ENCODE measurements at places on chromosomes 13 and 19. TPM values are rescaled to one million over a fixed set of nuclear protein-coding genes. Genes with fewer than 3 reads are reported as not detected.
A peak's percentile ranks its signal among the peaks of the same experiment; 100 is the strongest.

DNA sequence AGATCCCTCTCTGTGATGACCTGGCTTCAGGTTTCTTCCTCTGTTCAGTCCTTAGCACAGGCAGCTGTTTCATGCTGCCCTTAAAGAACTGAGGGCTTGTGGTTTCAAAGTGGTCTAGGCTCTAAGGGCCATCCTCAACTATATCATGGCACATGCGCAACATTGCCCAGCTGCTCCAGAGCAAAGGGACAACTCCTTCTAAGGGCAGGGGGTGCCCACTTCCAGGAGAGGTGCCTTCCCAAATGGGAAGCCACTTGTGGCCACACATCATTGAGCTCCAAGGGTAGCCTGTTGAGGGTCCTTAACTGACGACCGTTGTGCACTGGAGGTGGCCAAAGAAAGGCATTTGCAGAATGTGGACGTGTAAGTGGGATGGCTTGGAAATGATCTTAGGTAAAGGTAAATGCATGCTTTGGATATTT is 7.3 kb downstream of the GPR183 start:
- no peaks in the 10 kb centered on the region for H3K4me1 ChIP-seq
- H3K27me3 ChIP-seq: peaks cover 1% of the 10 kb centered on the region
- no peak overlapping the region for H3K4me3 ChIP-seq
- H3K36me3 ChIP-seq: no peaks in the 10 kb centered on the region
- DNase-seq: no peak

DNA sequence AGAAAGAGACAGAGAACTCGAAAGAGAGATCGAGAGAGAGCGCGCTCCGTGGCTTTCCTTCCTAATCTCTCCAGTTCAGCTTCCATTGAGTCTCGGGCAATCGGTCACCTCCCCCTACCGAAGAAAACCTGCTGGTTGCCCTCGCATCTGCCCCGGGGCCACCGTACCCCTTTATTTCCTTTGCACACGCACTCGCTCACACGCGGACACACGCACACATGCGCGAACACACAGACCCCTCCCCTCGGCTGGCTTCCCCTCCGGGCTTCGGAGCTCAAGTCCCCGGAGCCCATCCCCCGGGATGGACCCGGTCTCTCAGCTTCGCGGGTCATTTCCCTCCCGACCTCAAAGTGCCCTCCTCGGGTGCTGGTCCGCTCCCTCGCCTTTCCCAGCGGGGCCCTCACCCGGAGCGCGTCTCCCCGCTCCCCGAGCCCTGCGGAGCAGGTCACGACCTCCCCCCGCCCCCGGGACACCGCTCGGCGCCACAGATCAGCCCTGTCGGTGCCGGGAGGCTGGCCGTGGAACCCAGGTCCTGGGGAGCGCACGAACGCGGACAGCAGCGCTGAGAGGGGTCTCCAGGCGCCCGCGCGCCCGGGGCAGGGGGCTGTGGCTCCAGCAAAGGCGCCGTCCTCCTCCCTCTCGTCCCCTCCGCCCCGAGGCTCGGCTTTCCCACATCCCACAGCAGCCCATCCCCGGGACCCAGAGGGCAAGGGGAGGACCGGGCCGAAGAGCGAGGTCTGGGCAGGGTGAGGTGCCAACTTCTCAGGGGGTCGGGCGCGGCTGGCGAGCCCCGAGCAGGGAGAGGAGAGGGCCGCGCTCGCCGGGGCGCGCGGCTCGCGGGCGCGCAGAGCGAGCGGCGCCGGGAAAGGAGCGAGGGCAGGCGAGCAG is 1.8 kb downstream of the DACH1 start:
- H3K27ac ChIP-seq: peak overlapping the region; percentile 85
- DNase-seq: peak; percentile 40
- H3K36me3 ChIP-seq: peaks cover 23% of the 10 kb centered on the region
- H3K4me1 ChIP-seq: peaks cover 38% of the 10 kb centered on the region
- H3K4me3 ChIP-seq: peak overlapping the region; percentile 99
- peaks cover 13% of the 10 kb centered on the region for H3K27me3 ChIP-seq

IZUMO4 gene
- 8.9 TPM for total RNA-seq

DNA sequence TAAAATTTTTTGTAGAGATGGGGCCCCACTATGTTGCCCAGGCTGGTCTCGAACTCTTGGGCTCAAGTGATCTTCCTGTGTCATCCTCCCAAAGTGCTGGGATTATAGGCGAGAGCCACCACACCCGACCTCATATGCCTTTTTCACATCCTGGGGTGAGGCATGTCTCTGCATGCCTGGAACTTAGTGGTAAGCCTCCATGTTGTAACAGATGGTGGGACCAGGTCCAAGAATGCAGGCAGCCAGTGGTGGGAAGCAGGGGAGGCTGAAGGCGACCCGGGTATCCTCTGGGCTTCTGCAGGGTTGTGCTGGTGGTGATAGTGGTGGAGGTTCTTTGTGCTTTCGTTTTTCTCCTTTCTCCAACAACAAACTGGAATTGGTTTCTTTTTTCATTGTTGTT is 30.1 kb upstream of the CCDC124 start:
- no peak overlapping the region for H3K27ac ChIP-seq
- DNase-seq: no peak

- H3K4me3 ChIP-seq: no peak overlapping the region
- H3K4me1 ChIP-seq: peaks cover 8% of the 10 kb centered on the region
Observed at GRCh38 chr13:27569405-27569804, 50.9 kb downstream of the LNX2 start.

CCDC159 gene
- total RNA-seq: 22.3 TPM

- H3K4me1 ChIP-seq: no peaks in the 10 kb centered on the region
- no peaks in the 10 kb centered on the region for H3K36me3 ChIP-seq
- no peak overlapping the region for H3K4me3 ChIP-seq
- no peak for DNase-seq
- H3K27me3 ChIP-seq: no peaks in the 10 kb centered on the region
Observed at GRCh38 chr13:68019901-68020300, 789.8 kb upstream of the PCDH9 start.

GRCh38 chr19:14467816-14468215 is 7.3 kb downstream of the PTGER1 start:
- peaks cover 1% of the 10 kb centered on the region for H3K4me1 ChIP-seq
- no peak for DNase-seq
- H3K27me3 ChIP-seq: peaks cover 13% of the 10 kb centered on the region
- H3K27ac ChIP-seq: peak overlapping the region; percentile 18
- H3K4me3 ChIP-seq: no peak overlapping the region

DNA sequence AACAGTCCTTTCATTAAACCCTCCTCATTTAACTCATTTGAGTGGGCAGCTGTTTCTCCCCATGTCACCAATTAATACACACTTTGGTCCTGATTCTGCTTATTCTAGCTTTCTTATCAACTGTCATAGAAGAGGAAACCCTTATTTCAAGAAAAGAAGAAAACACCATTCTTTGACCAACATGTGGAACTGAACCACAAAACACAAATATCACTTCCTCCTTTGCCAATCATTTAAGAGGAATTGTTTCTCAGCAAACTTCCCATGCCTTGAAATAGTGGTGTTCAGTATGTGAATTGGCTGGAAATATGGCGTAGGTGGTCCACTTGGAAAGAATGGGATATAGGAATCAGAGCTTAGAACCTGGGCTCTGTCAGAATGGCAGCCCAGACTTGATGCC is 20.4 kb downstream of the MBD3L2B start:
- H3K36me3 ChIP-seq: peaks cover 10% of the 10 kb centered on the region
- no peak overlapping the region for H3K27ac ChIP-seq
- H3K4me3 ChIP-seq: peak overlapping the region; percentile 9
- DNase-seq: no peak
- peaks cover 1% of the 10 kb centered on the region for H3K27me3 ChIP-seq
- H3K4me1 ChIP-seq: no peaks in the 10 kb centered on the region

SIGLEC8 gene
- total RNA-seq: not detected

- no peaks in the 10 kb centered on the region for H3K27me3 ChIP-seq
- DNase-seq: no peak
Observed at GRCh38 chr13:47289567-47289966, 392.7 kb upstream of the HTR2A start.

TINCR gene
- total RNA-seq: 0.33 TPM

DNA sequence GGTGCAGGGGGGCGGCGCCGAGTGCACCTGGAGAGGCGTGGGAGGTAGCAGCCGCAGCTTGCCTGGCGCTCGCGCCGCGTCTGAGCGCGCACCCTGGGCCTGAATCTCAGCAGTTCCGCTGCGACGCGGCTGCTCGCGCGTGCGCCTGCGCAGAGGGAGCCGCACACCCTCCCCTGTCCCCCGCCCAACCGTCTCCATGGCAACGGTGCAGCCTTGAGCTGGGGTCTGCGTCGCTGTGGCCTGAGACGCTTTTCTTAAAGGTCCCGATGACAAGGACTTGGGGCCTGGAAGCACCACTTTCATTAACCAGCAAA is at the start of gene PNMA8B:
TSS of gene PNMA8B (minus strand) at position 82 of the 314 bp plus-strand sequence. CDS start 402 bp downstream, outside the sequence.
- DNase-seq: peak; percentile 85
- no peak within 1 kb of the TSS for H3K27ac ChIP-seq
- peaks cover 19% of the 10 kb centered on the region for H3K27me3 ChIP-seq
- H3K36me3 ChIP-seq: no peaks in the 10 kb centered on the region

TUBA3C gene
- total RNA-seq: not detected

- no peaks in the 10 kb centered on the region for H3K36me3 ChIP-seq
- H3K4me1 ChIP-seq: no peaks in the 10 kb centered on the region
- H3K27ac ChIP-seq: no peak overlapping the region
- no peak overlapping the region for H3K4me3 ChIP-seq
Observed at GRCh38 chr13:107824635-107825034, 390.7 kb downstream of the LIG4 start.

GRCh38 chr13:111859354-111860230 is 207.4 kb upstream of the SOX1 start:
- H3K4me1 ChIP-seq: no peaks in the 10 kb centered on the region
- no peak overlapping the region for H3K4me3 ChIP-seq
- peaks cover 4% of the 10 kb centered on the region for H3K36me3 ChIP-seq
- H3K27me3 ChIP-seq: peaks cover 1% of the 10 kb centered on the region
- H3K27ac ChIP-seq: no peak overlapping the region

- no peaks in the 10 kb centered on the region for H3K27me3 ChIP-seq
- no peak overlapping the region for H3K4me3 ChIP-seq
- no peaks in the 10 kb centered on the region for H3K4me1 ChIP-seq
- no peaks in the 10 kb centered on the region for H3K36me3 ChIP-seq
Observed at GRCh38 chr13:62305756-62306155, 890.1 kb upstream of the PCDH20 start.

Data from endothelial cell (in vitro differentiated cells).